T follicular helper cell (primary cell): ENCODE measurements at places on chromosomes 16 and 17.

DNA sequence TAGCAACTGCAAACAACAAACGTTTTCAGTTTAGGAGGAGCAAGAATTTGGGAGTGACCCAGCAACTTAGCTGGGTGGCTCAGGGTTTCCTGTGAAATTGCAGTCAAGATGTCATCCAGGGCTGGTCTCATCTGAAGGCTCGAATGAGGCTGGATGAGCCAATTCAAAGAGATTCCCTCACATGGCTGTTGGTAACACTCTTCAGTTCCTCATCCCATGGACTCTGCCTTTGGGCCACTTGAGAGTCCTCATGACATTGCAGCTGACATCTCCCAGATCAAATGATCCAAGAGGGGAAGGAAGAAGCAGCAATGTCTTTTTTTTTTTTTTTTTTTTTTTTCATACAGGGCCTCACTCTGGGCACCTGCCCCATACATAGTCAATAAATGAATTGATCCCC lies 26.3 kb downstream of the UBALD1 start:
- no peak for DNase-seq

GRCh38 chr16:55501549-55502322 lies 7.1 kb upstream of the LPCAT2 start:
- no peak for DNase-seq

GRCh38 chr17:49565948-49566491 lies 9.7 kb upstream of the NXPH3 start:
- DNase-seq, result no peak

GRCh38 chr16:76278980-76279379 lies 1.8 kb downstream of the CNTNAP4 start:
- DNase-seq, result no peak

DNA sequence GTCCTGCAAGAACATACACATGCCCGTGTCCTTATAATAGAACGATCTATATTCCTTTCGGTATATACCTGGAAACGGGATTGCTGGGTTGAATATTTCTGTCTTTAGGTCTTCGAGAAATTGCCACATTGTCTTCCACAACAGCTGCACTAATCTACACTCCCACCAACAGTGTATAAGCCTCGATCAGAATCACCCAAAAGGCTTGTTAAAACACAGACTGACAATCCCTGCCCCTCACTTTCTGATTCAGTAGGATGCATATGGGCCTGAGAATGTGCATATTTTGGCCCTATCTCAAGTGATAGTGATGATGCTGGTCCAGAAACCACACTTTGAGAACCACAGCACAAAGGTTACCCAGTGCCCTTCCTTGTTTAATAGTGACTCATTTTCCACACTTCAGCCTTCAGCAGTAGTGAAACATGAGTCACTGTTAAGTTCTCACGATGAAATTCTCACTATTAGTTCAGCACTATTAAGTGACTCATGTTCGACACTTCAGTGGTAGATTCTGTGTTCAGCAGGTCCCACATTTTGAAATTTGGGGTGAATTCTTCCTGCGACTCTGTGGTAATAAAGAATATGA lies 215.6 kb downstream of the GRIN2A start:
- DNase-seq, result no peak

DNA sequence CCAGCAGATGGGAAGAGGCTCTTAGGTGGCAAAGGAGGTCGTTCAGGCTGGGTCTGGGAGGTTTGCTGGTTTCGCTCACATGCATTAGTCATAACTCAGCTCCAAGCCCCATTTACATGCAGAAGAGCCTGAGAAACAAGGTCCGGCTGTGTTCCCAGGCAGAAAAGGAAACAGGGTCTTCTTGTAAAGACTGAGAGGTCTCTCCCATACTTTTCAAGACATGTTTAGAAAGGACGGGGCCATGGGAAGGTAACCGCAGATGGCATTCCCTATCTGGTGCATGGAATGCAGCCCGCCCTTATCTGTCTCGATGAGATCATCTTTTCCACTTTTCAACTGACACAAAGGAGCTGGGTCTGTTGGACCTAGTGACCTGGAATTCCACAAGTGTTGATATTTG lies 389.0 kb upstream of the CDH11 start:
- DNase-seq, result no peak

- DNase-seq, result no peak
Measured at GRCh38 chr16:12341966-12342365, 365.4 kb downstream of the SNX29 start.

DNA sequence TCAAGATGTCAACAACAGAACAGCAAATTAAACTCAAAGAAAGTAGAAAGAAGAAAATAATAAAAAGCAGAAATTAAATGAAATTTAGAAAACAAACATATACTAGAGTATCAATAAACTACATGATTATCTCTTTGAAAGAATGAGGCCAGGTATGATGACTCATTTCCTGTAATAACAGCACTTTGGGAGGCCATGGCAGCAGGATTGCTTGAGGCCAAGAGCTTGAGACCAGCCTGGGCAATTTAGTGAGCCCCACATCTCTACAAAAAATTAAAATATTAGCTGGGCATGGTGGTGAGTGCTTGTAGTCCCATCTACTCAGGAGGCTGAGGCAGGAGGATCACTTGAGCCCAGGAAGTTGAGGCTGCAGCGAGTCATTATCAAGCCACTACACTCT lies 232.5 kb downstream of the RAB11FIP4 start:
- DNase-seq, result no peak

DNA sequence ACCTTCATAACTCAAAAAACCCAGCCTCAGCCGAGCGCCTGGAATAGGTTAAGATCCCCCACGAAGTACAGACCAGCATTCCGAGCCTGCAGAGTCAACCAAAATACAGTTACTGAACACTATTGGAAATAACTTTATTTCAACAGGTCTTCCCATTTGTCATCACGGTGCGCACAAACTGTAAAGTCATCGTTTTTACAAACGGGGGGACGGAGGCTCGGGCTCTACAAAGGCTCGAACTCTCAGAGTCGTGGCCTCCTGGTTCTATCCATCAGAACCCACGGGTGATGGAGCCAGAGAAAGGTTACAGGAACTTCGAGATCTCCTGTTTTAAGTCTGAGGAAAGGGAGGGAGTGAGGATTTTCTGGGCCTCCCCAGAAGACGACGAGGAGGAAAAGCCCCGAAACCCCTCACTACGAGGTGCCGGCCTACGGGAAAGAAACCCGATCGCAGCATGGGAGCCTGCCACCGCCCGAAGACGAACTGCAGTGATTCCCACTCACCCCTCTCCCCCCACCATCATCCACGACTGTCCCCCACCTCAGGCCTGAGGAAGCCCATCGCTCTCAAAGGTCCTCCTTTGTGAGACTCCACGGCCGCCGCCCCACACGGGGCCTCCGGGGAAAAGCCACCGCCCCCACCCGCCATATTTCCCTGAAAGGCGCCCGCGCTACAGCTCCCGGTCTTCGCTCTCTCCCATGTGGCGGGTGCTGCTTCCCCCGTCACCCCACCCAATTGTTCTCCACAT lies 917 bp downstream of the YWHAE start:
- no peak for DNase-seq

DNA sequence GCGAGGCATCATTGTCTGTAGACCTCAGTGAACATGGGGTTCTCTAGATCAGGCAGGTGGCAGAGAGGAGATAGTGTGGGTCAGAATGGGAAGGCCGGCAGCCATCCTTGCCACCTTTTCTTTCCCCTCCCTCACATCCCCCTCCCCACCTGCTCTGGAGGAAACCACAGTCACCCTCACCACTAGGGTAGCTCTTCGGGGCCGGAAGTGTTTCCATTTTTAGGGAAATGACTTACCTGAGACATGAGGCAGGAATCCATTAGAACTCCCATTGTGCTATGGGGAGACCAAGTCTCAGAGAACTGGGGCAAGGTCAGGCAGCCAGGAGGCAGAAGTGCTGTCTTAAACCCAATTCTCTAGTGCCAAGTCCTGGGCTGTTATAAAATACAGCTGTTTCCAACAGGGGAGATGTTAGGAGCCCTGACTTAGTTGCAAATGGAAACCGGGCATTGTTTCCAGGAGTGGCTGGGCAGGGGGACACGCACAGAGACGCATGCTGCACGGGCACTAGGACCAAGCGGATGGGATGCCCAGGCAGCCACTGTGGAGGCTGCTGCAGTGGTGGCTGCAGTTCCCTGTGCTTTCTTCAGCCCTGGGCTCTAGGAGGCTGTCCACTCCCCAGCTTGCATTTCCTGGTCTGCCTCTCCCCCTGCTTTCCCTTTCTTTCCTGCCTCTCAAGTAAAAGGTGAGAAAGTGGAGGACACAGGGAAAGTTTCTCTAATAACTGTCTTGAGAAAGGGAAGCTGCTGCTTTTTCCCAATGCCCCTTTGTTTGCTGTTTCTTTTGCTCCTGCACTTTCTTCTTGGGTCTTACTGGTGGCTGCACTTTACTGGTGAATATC lies 2.8 kb downstream of the HAS3 start:
- DNase-seq, result no peak

DNA sequence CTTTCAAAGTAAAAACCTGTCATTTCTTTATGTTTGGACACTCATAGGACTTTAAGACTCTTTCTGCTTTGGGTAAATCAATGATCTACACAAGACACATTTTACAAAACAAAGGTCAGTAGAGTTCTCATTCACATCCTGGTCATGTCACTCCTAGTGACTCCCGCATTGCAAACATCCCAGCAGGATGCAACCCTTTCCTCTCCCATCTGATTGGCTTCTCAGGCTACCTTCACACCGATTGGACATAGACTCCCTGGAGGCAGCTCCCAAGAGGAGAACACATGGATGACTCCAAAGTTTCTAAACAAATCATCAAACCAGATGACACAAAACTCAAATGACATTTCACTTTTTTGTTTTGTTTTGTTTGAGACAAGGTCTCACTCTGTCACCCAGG lies 43.8 kb upstream of the ACSM2B start:
- DNase-seq, result no peak

DNA sequence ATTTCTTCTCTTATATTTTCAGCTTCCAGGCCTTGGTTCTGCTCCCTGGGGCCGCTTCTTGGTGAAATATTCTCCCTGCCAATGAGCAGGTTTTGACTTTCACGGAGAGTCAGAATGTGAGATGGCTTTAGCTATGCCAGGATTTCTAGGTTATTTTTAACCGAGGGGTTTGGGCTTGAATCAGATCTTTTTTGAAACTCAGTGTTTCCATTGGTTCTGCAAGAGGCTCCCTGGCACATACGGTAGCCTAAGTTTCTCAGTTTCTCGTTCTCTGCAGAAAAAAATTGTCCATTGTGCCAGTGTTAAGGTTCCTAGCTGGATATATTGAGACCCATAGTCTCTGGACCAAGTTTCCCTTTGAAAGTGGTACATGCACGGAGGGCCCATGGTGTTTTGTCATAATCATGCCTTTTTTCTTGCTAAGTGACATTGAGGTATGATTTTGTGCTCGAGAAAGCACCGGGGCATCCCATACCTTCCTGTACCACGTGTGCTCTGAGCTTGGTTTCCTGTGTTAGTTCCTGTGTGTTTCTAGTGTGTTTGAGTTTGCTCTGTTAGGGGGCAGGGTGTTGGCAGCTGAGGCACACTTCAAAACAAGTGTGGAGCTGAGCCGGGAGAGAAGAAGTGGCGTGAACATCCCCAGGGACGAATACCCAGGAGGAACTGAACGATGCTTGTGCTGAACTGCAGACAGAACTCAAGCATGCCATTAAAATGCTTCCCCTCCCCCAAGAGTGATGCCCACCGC lies 127.2 kb downstream of the HS3ST3B1 start:
- DNase-seq, result peak; percentile 14
